ENCODE measurements at places on chromosomes 7 and 10.

DNA sequence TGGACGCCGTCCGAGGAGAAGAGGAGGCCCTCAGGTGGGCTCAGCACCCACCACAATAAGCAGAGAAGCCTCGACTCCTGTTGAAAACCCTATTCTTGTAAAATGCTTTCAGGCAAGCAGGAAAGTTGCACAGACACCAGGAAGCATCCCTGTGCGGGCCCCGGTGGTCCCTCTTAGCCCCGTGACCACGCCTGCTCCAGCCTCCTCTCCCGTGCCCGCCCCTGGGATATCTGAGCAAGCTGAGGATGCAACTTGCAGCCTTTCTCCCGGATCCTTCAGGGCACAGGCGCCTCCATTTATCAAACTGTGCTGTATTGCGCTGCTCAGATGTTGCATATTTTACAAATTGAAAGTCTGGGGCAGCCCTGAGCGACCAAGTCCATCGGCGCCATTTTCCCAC lies 72.7 kb downstream of the CFAP46 start:
- DNase-seq = no peak

- no peak for DNase-seq
Measured at GRCh38 chr10:99534939-99535763, 2.4 kb downstream of the NKX2-3 start.

DNA sequence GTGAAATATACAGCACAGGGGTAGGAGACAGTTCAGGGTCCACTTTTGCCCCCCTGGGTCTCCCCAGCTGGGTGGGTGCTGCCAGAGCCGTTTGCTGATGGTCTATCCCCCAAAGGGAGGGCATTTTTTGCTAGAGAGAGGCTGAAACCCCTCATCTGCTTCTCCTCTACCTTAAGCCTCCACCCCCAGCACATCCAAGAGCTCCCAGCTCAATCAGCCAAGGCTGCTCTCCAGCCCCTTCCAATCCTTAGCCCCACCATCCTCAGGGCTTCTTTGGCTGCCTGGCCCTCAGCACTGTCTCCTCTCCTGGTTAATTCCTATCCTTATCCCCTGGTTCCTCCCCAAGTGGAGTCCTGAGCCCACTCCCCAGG lies 153.1 kb downstream of the AOAH start:
- DNase-seq = no peak

GRCh38 chr7:33062023-33062781 lies at the start of gene NT5C3A:
Gene NT5C3A, minus strand, starts transcription at chr7:33062776. Its CDS starts 71 bp downstream, at chr7:33062705.
- peak; percentile 58 for DNase-seq

- DNase-seq = no peak
Measured at GRCh38 chr7:147412109-147412508, 1178.5 kb upstream of the C7orf33 start.

GRCh38 chr7:33905389-33906032 lies at the start of gene BMPER:
Gene BMPER, plus strand, starts transcription at chr7:33905539. Its CDS starts 75 bp downstream, at chr7:33905614.
- DNase-seq = peak; percentile 48

- no peak for DNase-seq
Measured at GRCh38 chr7:32594965-32595490, 99.7 kb downstream of the AVL9 start.

GRCh38 chr7:158934628-158935027 lies 78.3 kb downstream of the DYNC2I1 start:
- no peak for DNase-seq

DNA sequence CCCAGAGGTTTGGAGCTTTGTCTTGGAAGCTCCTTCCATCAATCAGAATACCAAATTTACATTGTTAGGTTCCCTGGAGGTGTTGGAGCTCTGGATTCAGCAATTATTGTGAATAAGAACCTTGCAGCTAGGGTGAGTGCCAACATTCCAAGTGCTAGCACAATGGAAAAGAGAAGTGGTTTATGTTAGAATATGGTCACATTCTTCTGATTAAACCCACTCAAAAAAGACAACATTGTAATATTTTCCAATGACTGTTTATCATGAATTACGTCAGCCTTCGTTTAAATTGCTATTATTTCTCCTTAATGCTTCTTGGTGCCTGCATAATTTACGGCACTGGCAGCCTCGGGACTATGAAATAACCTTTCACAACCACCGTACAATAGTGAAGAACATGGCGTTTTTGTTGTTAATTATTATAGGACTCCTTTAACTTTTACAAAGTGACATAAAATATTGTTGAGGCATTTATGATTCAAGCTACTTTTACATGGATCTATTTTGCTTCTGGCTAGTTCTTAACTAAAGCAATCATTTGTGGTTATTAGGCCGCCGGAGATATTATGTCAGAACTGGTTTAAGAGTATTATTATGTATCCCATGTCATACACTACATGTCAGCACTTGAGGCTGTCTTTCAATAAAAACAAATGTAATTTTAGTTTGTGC lies 117.7 kb downstream of the ARID5B start:
- no peak for DNase-seq

DNA sequence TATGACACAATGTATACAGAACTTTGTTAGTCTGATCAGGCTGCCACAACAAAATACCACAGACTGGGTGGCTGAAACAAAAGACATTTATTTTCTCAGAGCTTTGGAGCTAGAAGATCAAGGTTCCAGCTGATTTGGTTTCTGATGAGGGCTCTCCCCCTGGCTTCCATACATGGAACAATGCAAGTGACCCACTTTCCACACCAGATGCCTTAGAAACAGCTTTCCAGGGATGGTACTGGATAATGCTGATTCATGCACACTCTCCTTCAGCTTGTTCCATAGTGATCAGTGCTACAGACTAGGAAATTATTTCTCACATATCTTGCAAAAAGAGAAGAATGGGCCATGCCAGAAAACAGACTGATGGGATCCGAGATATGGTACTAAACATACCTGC lies 1274.9 kb upstream of the SORCS1 start:
- no peak for DNase-seq

DNA sequence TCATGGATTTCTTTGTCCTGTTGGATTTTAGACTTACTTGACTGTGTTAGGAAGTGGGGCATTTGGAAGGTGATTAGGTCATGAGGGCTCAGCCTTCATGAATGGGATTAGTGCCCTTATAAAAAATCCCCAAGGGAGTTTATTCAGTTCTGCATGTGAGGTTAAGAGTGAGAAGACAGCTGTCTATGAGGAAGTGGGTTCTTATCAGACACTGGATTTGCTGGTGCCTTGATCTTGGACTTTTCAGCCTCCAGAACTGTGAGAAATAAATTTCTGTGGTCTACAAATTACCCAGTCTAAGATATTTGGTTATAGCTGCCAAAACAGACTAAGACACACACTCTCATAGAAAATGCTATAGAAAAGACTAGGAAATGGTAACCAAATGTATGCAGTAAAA lies 724.7 kb upstream of the FZD8 start:
- DNase-seq = no peak

DNA sequence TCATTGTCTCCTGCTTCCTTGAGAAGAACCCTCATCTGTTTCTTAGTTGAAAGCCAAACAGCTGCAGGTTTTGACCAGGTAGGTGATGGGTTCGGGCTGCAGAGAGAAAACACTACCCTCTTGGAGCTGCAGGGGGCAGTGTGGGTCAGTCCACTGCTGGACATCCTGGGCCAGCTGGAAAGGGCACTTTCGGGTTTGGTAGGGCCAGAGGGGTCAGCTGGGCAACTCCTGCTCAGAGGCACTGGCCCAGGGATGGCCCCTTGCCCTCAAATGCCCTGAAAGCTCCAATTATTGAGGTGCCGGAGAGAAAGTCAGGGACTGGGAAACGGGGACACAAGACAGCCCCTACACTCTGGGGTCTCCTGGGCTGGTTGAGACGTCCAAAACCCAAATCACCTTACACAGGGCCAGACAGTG lies 90.7 kb downstream of the MKI67 start:
- no peak for DNase-seq

- DNase-seq = no peak
Measured at GRCh38 chr10:24408365-24408764, 199.4 kb downstream of the KIAA1217 start.

GRCh38 chr10:84118395-84119006 lies 20.8 kb upstream of the GHITM start:
- DNase-seq = no peak

- DNase-seq = no peak
Measured at GRCh38 chr10:71278691-71279588, 40.1 kb upstream of the SLC29A3 start.

GRCh38 chr7:94324380-94325121 lies 70.1 kb upstream of the COL1A2 start:
- DNase-seq = peak; percentile 67

GRCh38 chr10:101172741-101173140 lies 41.6 kb downstream of the TLX1 start:
- no peak for DNase-seq

GRCh38 chr10:114714281-114714741 lies 56.2 kb upstream of the ABLIM1 start:
- no peak for DNase-seq

Data from hindlimb muscle (tissue), 1 donor.